NCI-H1048 (cell line): ENCODE measurements at places on chromosomes 13 and 19.

- no peak for DNase-seq
Measured at GRCh38 chr13:28754698-28755545, 36.2 kb upstream of the SLC46A3 start.

DNA sequence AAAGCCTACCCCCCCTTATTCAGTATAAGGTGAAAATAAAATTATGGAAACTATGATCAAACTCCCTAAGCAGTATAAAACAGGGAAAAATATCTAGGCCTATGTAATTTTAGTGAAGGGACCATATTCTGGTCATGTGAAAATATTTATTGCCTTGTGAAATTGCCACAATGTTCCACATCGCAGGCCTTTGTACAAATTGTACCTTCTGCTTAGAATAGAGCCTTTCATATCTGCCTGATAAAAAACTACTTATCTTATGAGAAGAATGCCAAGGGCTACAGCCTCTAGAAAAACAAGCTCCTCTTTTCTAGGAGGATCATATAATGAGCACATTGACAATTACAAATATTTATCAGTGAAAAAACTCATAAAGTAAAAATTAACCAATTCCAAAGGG is 1280.0 kb downstream of the EFNB2 start:
- DNase-seq = no peak

DNA sequence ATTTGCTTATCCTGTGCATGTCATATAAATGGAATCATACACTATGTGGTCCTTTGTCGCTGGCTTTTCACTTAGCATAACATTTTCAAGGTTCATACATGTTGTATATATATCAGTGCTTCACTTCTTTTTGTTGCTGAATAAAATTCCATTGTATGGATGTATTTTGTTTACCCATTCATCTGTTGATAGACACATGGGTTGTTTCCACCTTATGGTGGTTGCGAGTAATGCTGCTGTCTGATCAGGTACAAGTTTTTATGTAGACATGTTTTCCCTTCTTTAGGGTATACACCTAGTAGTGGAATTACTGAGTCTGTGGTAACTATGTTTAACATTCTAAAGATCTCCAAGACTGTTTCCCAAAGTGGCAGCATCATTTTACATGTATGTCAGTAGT is 102.5 kb downstream of the RNF17 start:
- DNase-seq = no peak

- no peak for DNase-seq
Measured at GRCh38 chr13:37954191-37954590, 84.6 kb upstream of the TRPC4 start.

- no peak for DNase-seq
Measured at GRCh38 chr13:23613596-23613995, 43.4 kb downstream of the TNFRSF19 start.

DNA sequence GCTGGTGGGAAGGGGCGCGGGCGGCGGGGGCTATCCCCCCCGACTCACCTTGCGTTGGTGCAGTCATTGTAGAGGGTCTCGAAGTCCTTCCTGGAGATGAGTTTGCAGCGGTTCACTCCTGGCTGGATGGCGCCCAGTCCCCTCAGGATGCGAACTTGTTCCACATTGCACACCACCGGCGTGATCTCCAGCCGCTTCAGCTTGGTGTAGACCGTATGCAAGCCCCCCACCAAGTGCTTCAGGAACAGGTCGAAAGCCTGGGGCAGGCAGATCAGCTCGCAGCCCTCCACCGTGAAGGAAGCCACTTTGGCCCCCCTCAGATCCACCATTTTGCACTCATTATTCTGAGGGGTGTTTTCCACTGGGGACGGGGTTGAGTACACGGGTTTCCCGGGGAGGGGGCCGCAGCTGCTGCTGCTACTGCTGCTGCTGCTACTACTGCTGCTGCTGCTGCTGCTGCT is 1.1 kb downstream of the DACH1 start:
- no peak for DNase-seq

DNA sequence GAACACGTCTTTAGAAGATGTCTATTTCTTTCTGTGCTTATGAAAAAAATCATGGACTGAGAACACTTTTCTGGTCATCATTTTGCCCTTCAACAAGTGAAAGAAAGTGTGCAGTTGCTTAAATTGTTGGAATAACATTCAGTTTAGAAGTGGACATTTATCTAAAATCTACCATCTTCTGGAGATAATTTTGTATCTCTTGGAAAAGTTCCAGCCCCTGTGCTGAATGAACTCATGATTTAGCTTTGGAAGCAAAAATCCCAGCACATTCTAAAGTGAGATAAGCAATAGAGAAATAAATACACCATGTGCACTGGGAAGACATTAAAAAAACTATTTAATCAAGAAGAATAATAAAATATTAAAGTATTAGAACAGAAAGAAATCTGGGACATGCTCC is 1420.8 kb upstream of the SLC10A2 start:
- no peak for DNase-seq

DNA sequence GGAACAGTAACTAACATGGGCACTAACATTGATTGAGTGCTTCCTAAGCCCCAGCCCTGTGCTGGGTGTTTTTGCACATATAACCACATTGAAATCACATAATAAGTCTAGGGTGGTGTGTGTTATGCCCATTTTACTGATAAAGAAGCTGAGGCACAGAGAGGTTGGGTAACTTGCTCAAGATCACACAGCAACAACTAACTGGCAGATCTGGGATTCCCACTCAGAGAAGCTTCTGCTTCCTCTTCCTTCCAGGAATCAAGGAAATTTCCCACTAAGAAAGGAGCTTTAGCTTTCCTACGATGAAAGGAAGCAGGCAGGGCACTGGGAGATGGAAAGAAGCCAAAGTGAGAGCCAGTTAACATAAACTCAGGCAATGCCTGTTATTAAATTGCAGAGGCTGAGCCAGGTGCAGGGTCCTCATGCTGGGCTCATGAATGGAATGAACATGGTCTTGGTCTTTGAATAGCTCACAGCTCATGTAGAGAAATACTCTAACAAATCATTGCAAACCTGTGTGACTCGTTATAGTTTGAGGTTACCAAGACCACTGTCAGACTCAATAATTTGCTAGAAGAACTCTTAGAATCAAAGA is 10.1 kb downstream of the SSC5D start:
- no peak for DNase-seq

DNA sequence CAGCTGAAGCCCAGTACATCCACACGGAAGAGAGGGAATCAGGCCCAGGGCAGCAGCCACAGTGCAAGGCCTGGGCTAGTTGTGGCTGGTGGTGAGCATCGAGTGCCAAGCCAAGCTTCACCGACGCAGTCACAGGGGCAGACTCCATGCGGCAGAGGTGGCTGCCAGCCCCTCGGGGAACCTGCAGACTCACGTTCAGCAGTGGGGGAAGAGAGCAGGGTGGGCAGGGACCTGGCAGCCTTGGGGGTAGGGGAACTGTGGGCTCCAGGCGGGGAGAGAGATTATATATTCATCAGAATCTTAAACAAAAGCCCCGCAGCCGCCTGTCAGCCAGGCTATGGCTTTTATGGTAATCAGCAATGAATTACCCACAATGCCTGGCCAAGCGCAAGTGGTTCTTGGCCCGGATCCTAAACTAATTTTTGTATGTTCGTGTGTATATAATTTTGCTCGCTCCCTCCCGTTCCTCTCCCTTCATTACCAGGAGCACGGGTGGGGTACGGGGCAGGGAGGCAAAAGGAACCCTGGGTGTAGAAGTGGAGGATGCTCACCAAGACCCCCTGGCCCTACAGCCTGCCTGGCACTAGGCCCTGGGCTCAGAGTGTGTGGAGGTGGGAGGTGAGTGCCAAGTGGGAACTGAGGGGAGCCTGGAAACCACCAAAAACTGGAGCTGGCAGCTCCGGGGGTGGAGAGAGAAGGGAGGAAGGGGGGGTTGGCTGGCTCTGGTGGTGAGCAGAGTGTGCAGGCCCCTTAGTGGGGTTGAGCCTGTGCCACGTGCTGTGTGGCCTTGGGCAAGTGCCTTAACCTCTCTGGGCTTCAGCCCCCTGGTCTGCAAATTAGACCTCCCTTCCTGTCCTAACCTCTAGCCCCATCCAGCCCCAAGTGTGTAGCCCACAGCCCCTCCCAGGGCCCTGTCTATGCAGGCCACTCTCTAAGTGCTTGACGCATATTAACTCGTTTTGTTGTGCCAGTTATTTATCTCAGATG is 31.9 kb downstream of the PTPRS start:
- DNase-seq = peak; percentile 56

DNA sequence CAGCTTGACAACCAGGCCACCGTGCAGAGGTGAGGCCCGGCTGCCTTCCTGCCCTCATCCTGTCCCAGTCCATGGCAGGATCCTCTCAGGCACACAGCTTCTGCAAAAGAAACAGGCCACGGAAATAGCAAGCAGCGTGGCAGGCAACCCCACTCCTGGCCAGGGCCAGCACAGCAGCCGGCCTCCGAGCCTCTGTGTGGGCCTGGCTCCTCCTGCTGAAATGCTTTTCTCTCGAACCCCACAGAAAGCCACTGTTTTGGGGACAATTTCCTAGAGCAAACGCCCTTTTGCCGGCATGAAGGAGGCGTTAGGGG is 39.5 kb upstream of the F7 start:
- no peak for DNase-seq

DNA sequence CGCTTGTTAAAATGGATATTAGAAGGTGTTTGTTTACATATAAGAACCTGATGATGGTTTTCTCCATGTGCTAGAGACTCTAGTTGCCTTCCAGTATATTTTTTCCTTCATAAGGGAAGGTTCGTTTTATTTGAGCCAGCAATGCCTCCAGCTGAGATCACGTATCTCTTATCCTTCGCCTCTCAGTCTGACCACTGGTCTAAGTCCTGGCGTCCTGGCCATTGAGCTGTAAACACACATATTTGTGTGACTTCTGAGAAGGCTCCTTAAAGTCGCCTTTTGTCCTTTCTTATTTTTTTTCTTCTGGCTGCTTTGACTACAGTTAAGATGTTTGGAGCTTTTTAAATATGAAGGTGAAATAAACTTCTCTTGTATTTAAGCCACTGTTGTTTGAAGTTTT is 23.7 kb upstream of the GPR183 start:
- no peak for DNase-seq

- DNase-seq = peak; percentile 26
Measured at GRCh38 chr19:47697863-47698609, 15.2 kb upstream of the EHD2 start.

DNA sequence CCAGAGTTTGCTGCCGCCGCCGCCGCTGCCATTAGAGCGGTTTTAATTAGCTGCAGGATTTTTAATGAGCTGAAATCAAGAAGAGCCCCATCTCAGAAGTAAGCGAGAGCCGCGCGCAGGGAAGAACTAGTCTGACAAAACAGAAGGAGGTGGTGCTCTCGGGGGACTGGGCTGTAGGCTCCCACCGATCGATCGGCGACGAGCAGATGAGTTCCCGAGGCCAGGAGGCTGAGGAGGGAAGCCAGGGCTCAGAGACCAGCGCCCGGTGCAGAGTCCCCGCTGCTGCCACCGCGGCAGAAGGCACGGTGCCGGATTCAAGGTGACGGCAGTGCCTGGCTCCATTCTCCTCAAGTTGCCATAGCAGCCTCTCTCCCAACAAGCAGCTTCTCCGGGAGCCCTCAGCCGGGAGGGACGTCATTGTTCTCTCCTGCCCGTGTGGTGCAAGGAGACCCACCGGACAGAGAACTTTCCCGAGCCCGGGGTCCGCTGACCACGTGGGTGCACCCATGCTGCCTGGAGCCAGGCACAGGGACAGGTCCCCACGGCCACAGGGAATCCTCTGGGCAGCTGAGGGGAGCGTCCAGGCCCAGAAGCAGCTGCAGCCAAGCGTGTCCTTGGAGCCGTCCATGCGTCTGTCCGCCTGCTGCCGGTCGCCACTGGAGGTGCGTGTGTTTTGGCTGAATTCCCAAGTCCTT is 62.9 kb downstream of the CHST8 start:
- DNase-seq = no peak

GRCh38 chr19:4732680-4733114 is 9.1 kb upstream of the DPP9 start:
- peak; percentile 27 for DNase-seq

GRCh38 chr19:48102870-48103751 is 7.5 kb downstream of the PLA2G4C start:
- DNase-seq = no peak

DNA sequence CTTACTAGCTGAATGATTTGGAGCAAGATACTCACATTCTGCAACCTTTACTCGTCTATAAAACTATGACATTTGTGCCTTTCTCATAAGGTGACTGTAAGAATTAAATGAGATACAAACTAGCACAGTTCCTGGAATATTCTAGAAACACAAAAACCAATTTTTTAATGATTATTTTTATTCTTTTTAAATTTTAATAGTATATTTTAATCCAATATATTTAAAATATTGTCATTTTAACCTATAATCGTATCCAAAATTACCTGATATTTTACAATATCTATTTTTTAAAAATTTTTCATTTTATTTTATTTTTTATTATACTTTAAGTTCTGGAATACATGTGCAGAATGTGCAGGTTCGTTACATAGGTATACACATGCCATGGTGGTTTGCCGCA is 238.1 kb downstream of the OLFM4 start:
- no peak for DNase-seq

DNA sequence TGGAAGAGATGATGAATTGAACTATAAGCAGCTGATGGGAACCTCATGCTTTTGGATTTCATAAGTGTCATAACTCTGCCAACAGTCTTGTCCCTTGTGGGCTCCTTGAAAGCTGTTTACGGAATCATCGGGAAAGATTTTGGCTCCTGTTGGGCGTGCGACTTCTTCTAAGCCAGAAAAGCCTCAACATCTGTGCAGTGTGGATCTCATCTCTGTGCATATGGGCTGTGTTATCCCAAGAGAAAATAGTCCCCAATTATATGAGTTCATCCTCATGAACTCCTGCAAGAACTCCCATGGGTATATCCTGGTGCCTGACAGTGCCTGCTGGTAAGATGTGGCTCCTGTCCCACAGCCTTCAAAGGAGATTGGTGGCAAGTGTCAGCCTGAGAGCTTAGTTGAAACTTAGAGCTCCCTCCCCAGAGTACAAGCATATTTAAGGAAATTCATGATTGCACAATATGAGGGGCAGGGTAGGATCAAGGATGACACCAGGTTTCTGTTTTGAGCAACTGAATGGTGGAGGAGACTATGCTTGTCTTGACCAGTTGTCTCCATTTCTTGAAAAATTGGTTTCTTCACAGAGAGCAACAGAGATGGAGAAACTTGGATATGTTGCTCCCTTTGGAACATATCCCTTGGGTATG is 243.5 kb downstream of the ITGBL1 start:
- DNase-seq = no peak

GRCh38 chr13:73610799-73611592 is 523.2 kb downstream of the KLF12 start:
- no peak for DNase-seq

- no peak for DNase-seq
Measured at GRCh38 chr19:48862827-48863226, 5.6 kb downstream of the PLEKHA4 start.
